Activated T-cell treated with anti-CD3 and anti-CD28 coated beads for 4 hours (primary cell): ENCODE measurements at places on chromosomes 3 and 15.

- DNase-seq, result no peak
Observed at GRCh38 chr3:194346621-194347020, 4.5 kb downstream of the CPN2 start.

DNA sequence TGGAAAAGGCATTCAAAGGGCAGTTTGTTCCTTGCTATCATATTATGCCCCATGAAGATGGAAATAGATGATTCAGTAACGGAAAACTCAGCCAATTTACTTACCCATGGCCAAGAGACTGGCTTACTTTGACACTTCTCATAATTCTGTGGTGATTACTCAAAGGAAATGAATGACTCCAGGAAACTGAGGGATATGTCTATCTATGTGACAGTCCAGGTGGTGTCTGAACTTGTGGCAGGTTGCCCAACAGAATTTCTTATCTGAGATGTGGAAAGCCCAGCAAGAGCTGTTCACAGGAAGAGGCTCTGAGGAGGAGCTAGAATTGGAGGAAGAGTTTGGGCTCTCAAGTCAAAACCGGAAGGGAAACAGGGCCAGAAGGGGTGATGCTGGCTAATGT, 91.2 kb downstream of the KCNAB1 start:
- DNase-seq, result no peak

GRCh38 chr15:90780916-90781315, 63.8 kb downstream of the BLM start:
- no peak for DNase-seq

GRCh38 chr3:78846718-78847117, 921.1 kb downstream of the ROBO1 start:
- DNase-seq, result no peak

DNA sequence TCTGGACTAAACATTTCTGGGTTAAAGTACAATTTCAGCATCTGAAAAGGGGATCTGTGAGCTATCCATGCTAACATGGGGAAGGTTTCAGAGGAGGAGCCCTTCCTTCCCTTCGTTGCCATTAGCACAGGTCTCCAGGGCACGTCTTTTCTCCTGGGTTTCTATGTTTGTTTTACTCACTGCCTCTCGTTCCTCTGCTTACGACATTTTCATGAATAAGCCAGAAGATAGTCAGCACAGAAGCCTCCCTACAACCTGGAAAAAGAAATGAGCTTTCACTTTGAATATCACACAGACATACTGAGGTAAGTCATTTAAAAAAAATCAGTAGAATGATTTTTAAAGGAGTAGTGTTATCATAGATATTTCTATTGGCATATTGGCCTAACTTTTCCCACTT, 117.2 kb upstream of the KCNMB2 start:
- DNase-seq, result no peak

- no peak for DNase-seq
Observed at GRCh38 chr3:147497286-147497685, 88.1 kb downstream of the ZIC1 start.
